Left colon (tissue), 2 donors: ENCODE measurements at places on chromosomes 5 and 9. TPM values are rescaled to one million over a fixed set of nuclear protein-coding genes. Genes with fewer than 3 reads are reported as not detected.

Gene ENTREP1
- 1.8 TPM for total RNA-seq

Gene RASGEF1C
- total RNA-seq = 0.17 TPM

Gene PKD2L2
- not detected for total RNA-seq

Gene ANKRD20A1
- total RNA-seq = 5.6 TPM

Gene F2RL2
- 0.84 TPM for total RNA-seq

Gene ADRA1B
- total RNA-seq = 1.1 TPM

Gene AQP7
- total RNA-seq = 8.3 TPM

Gene FANCG
- total RNA-seq = 17.3 TPM

Gene PTGES
- 5.0 TPM for total RNA-seq

Gene IL7R
- total RNA-seq = 3.0 TPM

Gene NTNG2
- total RNA-seq = 0.75 TPM

Gene SMIM27
- total RNA-seq = 11.2 TPM

Gene HTR1A
- total RNA-seq = not detected

Gene PCDHGA1
- total RNA-seq = 0.31 TPM

Gene PRR16
- 2.4 TPM for total RNA-seq

Gene PTPN3
- 29.4 TPM for total RNA-seq

- DNase-seq = peak; percentile 82
These were observed 157.2 kb upstream of the PITX1 start for GRCh38 chr5:135191084-135191826.

- no peak for DNase-seq
These were observed 16.5 kb downstream of the ASS1 start for GRCh38 chr9:130461218-130461630.

DNA sequence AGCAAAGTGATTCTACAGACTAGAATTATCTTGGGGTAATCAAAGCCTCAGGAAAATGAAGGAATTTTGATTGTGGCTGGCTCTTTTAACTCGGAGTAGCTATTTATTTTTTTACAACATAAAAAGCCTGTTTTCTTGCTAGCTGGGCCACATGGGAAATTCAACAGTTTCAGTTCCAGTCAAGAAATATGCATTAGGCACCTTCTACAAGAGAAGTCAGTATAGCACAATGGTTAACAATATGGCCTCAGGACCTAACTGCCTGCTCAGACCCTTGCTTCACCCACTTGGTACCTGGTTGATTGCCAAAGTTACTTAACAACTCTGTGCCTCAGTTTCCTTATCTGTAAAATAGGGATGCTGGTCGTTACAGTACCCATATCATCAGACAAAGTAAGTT is 586.2 kb downstream of the ZNF608 start:
- no peak for DNase-seq

GRCh38 chr9:121992571-121993212 is 100.4 kb downstream of the TTLL11 start:
- DNase-seq = peak; percentile 59

- DNase-seq = no peak
These were observed 883.1 kb downstream of the CDH18 start for GRCh38 chr5:19104948-19105347.

DNA sequence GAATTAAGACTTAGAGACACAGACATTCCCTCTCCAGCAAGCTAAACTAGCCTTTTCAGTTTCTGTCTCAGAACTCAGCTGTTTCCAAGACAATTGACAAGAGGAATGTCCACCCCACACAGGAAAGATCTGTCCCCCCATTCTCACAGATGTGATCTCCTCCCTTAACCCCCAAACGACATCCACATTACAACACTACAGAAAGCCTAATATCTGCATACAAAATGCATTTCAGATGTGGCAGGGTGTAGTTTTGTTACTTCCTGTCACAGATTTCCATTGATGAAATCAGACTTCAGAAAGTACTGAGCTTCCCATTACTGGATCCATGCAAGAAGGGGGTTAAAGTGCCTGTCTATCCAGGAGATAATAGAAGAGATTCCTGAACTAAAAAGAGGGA is 2.9 kb upstream of the ARSI start:
- no peak for DNase-seq

- DNase-seq = no peak
These were observed 61.9 kb upstream of the CLINT1 start for GRCh38 chr5:157920828-157921170.

GRCh38 chr9:89497978-89498851 is at the start of gene SEMA4D:
SEMA4D (minus strand) TSS chr9:89498113; CDS start chr9:89405456, 92,657 bp downstream.
- peak; percentile 81 for DNase-seq

DNA sequence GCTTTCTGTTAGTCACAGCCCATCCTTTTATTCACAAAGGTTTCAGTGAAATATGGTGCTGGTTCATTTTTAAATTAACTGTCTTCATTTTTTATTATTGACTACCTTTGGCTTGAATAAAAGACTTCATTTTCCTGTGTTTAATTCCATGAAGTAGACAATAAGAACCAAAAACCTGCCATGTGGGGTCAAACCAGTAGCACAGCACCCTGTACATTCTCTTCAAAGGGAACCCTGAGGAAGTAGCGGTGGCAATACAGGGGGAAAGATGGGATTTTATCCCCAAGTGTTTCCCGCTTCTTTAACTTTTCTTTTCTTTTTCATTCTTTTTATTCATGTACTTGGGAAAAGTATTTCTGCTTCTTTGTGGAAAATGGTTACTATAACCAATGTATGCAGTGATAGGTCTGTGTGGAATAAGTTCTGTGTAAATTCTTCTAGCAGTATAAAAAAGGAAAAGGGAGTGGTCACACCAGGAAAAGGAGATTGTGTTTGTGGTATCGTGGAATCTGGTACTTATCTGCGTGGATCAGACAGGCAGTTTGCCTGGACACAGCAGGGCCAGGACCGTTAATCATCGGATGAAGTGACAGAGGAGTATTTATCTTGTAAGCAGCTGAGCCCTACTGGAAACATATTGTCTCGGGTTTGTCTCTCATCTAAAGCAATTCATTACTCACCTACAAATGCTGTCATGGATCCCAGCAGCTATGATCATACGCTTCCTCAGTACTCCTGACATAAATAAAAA is 94.2 kb downstream of the PPIC start:
- no peak for DNase-seq

DNA sequence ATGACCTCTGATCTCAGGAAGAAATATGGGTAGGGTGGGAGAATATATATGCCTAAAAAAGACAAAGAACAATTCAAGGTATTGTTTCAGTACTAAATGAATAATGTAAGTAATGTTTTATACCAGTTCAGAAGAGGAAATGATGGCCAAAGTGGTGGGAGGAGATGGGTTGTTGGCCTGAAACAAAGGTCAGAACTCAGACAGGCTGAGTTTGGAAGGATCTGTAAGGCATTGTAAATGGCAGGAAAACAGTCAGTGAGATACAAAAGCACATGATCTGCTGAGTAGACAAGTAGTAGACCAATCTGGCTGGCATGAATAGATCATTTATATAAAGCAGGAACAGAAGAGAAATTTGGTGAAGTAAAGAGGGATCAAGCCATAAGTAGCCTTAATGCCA is 175.8 kb upstream of the PLCXD3 start:
- no peak for DNase-seq

GRCh38 chr5:149924486-149924885 is 20.1 kb downstream of the PDE6A start:
- no peak for DNase-seq

DNA sequence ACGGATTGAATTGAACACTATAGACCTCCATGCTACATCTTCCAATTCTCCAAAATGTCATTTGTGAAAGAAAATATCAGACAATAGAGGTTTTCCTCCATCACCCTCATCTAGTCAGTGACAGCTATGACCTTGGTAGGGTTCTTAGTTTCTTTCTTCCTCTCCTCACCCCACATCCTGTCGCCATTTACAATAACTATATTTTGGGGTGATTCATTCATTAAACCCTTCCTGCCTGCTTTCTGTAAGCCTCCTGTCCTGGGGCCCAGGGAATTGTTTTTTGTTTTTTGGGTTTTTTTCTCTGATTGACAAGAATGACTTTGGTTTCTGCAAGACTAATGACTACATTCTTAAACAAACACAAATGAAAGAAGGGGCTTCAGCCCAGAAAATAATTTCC is 82.6 kb downstream of the PRELID2 start:
- no peak for DNase-seq

DNA sequence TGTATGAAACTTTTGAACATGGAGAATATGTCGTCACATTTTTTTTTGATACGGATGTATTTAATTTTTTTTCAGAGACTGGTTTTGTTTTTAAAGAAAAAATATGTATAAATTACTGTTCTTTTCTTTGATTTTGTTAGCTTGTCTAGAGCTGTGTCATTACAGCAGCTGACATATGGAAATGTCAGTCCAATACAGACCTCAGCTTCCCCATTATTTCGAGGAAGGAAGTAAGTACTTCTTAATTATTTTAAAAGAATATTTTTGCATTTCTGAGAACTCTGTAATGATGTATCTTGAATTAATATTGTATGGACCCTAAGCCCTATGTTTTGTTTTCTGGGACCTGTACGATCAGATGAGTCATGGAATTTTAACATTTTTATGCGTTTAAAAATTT is 7.6 kb downstream of the TENT2 start:
- DNase-seq = no peak

- DNase-seq = no peak
These were observed 39.1 kb downstream of the FBN2 start for GRCh38 chr5:128498844-128499455.

- DNase-seq = no peak
These were observed 58.7 kb downstream of the SLC46A2 start for GRCh38 chr9:112831969-112832368.

- no peak for DNase-seq
These were observed 25.4 kb upstream of the NR3C1 start for GRCh38 chr5:143428738-143429420.

GRCh38 chr5:52013523-52013922 is 630.3 kb downstream of the ISL1 start:
- no peak for DNase-seq

- DNase-seq = no peak
These were observed 8.2 kb upstream of the RPS14 start for GRCh38 chr5:150457562-150458240.

- no peak for DNase-seq
These were observed 396.1 kb downstream of the ENC1 start for GRCh38 chr5:74244406-74244805.

GRCh38 chr5:137279521-137280231 is 219.4 kb downstream of the SPOCK1 start:
- DNase-seq = no peak

GRCh38 chr5:151682751-151683331 is 3.9 kb downstream of the SPARC start:
- no peak for DNase-seq

- DNase-seq = no peak
These were observed 88.6 kb downstream of the MACROH2A1 start for GRCh38 chr5:135310328-135310989.

DNA sequence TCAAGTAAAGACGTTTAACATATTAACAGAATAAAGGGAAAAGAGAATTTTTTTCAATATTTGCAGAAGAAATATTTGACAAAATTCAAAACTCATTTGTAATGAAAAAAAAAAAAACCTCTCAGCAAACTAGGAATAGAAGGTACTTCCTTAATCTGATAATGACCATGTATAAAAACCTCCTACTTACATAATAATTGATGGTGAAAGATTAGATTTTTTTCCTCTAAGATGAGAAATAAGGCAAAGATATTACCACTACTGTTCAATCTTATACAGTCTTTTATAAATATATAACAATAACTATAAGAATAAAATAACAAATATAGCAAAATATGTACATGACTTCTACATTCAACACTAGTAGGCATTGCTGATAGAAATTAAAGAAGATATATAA is 424.6 kb upstream of the KLF4 start:
- no peak for DNase-seq

DNA sequence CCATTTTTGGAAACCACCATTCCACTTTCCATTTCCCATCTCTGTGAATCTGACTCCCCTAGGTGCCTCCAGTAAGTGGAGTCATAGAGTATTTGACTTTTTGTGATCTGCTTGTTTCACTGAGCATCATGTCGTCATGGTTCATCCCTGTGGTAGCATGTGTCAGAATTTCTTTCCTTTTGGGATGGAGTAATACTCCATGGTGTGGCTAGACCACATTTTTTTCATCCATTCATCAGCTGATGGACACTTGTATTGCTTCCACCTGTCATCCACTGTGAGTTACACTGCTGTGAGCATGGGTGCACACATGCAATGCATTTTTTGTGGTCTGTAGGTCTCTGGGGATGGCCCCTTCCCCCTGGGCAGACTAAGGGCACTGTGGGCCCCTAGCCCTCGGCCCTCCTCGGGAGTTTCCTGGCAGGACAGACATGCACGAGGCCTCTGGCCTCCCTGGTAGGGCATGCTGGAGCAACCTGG is 115.9 kb downstream of the GADD45G start:
- no peak for DNase-seq

DNA sequence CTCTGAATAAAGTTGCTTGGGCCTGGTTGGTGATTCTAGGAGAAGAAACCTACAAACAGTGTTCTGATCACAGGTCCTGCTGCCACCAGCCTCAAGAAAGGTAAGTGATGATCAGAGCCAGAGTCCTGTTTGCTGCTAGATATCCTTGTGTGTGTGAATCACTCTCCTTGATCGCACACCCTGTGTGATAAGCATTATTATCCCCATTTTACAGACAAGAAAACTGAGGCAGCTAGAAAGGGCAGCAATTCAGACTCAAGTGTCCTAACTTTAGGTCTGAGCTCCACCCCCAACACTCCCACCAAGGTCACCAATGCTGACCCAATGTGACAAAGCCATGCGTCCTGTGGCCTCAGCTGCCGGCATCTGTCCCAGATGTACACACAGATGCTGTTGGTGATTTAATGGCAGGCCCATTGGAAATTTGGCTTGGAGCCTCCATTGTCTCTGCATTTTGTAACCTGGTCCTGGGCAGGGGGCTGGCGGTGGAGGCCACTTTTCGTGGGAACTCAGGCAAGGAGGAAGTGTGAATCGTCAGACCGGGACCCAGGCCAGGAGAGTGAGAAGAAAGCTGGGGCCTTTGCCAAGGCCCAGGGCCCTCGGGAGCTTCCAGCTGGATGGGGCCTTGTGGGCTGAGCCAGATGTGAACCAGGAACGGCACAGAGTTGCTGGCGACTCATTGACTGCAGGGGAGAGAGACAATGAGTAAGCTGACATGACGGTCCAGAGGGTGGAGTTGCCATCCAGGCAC is 29.8 kb upstream of the GGTA1 start:
- peak; percentile 78 for DNase-seq

GRCh38 chr5:73838901-73839300 is 212.9 kb downstream of the ARHGEF28 start:
- no peak for DNase-seq

DNA sequence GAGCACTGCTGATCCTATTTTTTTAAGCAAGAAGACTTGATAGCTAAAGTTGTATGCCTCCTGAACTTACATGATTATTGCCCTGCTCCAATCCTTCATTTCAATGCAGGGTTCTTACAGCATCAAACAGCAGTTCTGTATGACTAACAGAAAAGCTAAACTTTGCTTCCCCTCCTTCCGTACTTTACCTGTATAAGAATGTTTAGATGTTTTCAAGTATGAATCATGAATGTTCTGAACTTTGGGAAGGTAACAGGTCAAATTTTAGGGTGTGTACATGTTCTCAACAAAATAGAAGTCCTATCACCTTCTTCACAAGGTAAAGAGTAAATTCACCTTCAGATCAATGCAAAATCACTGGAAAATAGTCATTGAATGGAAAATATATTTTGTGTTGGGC is 972.6 kb upstream of the SEMA6A start:
- DNase-seq = no peak

GRCh38 chr5:100644185-100644584 is 109.0 kb downstream of the FAM174A start:
- DNase-seq = no peak

GRCh38 chr9:124505006-124505900 is 1.9 kb downstream of the NR5A1 start:
- DNase-seq = no peak
